AG04450 (cell line): ENCODE measurements at places on chromosomes 6 and 20.

DNA sequence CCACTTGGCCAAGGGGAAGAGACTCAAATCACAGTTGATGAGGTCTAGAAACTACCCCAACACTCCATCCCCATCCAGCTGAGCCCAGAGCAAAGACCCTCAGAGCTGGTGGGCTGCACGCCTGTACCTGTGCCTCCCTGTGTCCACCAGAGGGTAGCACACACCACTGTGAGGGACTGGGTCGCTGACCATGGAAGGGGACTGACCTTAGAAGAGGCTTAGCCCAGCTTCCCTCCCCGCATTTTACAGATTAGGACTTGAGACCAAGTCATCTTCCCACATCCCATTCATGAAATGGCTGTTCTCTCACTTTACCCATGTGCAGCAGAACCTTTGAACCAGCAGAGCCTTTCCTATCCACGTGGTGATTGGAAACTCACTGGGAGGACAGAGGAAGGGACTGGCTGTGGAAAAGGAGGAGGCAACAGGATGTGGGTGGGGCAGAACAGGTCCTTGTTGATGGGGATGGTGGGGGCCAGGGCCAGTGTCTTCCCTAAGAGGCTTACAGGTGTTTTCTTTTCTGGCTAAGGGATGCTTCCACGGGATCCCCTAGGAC lies 44.3 kb downstream of the CPXM1 start:
- DNase-seq = peak; percentile 27

- DNase-seq = peak; percentile 15
Measured at GRCh38 chr20:49534255-49534712, 33.7 kb downstream of the PTGIS start.

DNA sequence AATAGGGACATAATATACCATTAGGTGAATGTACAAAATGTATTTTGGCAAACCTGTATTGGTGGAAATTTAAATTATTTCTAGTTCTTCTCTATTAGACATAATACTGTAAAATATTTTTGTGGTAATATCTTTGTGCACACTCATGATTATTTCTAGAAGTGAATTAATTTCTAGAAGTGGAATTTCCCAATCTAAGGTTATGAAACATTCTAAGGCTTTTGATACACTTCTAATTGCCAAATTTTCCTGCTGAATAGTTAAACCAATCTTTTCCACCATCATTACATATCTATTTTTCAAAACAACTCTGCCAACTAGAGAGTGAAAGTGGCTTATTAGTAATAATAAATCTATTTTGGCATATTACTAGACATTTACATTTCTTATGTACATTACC lies 1.8 kb upstream of the CCND3 start:
- no peak for DNase-seq

GRCh38 chr6:7932625-7933024 lies 22.0 kb upstream of the TXNDC5 start:
- DNase-seq = no peak

GRCh38 chr6:166842607-166843006 lies 113.7 kb downstream of the RNASET2 start:
- DNase-seq = no peak

- no peak for DNase-seq
Measured at GRCh38 chr20:30611239-30611984, 646.1 kb upstream of the DEFB115 start.

GRCh38 chr20:48875914-48876240 lies 45.6 kb upstream of the ARFGEF2 start:
- no peak for DNase-seq

DNA sequence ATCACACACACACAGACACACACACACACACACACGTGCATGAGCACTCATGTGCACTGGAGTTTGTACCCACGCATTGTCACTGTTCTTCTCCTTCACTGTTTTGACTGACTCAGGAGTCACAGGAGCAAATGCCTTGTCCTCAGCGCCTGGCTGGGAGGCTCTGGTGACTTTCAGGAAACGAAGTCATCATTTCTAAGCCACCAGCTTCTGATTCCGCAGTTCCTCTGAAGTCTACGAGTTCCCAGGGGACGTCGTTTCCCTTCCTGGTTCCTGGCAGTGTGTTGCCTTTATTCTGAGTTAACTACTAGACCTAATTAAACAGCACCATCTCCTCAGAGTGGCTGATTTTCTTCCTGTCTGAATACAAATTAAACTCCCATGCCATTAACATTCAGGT lies 82.2 kb upstream of the PMEPA1 start:
- DNase-seq = no peak

DNA sequence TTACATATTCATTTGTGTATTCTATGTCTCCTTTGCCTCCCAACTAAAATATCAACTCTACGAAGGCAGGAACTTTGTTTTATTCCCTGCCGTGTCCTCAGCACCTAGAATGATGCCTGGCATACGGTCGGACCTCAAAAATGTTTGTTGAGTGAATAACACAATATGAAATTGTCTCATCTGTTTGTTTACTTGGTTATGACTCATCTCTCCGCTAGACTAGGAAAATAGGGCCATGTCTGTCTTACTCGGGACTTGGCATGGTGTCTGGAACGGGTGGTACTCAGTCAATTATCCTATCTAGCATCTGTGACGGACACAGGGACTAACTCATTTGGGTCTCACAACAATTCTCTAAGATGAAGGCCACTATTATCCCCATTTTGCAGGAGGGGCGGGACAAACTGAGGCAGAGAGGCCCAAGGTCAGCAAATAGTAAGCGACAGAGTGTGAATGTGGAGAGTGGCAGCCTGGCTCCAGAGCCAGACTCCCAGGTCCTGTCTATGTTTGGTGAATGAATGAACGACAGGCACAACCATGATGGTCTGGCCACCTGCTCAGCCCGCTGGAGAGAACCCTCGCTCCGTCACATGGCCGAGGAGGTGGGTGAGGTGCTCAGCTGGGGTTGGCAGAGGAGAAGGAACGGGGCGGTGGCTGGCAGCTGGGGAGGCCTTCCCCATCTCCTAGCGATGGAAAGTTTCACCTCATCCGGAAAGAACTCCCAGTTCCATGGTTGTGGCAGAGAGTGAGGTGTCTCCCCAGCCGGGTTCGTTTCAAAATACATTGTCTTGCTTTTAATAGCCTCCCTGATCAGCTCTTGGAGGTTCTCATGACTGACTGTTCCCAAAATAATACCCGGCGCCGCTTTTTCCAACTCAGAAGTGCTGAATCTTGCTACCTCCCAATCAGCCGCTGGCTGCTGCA lies 27.6 kb upstream of the NFATC2 start:
- no peak for DNase-seq

- no peak for DNase-seq
Measured at GRCh38 chr6:74785236-74785635, 420.6 kb downstream of the COL12A1 start.

DNA sequence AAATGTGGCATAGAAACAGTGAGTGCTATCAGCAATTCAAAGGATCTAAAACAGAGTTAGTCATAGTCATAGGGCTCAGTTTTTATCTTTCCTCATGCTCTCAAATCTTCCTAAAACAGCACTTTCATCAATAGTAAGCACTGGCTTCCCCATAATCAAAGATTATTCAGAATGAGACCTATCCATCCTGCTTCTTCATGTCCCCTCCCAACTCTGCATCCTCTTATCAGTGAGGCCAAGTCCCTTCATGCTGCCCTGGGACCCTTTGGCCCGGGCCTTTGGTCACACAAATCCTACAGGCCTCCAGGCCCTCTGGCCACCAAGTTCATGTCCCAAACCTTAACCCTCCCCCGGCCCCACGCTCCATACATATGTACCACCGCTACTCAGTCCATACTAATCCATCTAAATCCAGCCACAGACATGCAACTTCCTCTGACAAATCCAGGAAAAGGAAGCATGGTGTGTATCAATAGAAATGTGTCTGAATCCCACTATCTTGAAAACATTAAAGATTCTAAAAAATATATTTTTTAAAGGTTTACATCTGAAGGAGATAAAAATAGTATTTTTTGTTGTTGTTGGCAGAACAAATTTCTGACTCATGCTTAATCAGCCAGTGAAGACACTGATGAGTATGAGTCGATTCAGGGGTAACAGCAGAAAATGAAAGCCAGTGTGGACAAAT lies 143.5 kb downstream of the PDE7B start:
- DNase-seq = peak; percentile 47

DNA sequence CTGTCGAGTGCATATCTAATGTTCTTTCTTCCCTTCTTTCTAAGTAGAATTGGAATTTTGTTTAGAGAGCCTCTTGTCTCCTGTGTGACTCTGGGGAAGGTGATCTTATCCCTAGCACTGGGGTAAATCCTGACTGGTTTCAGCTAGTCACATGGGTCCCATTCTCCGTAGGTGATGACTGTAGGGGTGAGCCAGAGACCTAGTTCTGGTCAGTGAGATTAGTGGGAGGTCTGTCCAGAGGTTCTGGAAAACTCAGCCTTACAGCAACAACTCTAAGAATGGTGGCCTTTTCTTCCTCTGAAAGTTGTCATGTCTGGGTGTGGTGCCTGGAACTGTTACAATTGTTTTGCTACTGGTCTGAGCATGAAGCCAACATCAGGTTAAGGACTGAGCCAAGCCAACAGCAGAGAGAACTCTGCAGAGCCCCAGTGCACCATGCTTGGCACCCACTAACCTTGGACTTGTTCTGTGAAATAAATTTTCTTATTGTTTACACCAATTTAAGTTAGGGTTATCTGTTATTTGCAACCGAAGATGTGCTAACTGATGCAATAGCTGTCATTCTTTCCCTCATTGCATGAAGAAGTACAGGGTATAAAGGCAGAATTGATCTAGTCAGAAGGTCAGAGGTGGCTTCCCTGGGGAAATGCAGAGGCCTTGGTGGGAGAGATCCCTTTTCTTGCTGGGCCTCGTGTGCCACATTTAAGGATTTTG lies 56.8 kb upstream of the TULP4 start:
- DNase-seq = no peak

- DNase-seq = no peak
Measured at GRCh38 chr20:23967616-23967979, 21.0 kb downstream of the GGTLC1 start.

DNA sequence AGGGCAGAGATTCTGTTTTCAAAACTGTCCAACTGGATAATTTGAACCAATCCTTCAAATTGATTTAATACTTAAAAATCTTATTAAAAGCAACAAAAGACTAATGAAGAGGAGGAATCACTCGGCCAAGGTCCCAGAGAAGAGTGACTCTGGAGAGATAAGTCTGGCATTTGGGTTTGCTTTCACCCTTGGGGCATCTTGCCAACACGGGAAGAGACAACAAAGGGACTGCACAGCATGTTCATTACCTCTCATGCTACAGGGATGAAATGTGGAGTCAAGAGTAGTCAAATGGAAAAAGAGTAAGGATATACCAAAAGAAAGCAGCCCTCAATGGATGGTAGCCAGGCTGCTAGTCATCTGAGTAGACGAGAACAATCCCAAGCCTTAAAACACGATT lies 68.2 kb downstream of the KHDRBS2 start:
- DNase-seq = no peak

GRCh38 chr20:35279533-35280174 lies 1.7 kb upstream of the MMP24OS start:
- no peak for DNase-seq

DNA sequence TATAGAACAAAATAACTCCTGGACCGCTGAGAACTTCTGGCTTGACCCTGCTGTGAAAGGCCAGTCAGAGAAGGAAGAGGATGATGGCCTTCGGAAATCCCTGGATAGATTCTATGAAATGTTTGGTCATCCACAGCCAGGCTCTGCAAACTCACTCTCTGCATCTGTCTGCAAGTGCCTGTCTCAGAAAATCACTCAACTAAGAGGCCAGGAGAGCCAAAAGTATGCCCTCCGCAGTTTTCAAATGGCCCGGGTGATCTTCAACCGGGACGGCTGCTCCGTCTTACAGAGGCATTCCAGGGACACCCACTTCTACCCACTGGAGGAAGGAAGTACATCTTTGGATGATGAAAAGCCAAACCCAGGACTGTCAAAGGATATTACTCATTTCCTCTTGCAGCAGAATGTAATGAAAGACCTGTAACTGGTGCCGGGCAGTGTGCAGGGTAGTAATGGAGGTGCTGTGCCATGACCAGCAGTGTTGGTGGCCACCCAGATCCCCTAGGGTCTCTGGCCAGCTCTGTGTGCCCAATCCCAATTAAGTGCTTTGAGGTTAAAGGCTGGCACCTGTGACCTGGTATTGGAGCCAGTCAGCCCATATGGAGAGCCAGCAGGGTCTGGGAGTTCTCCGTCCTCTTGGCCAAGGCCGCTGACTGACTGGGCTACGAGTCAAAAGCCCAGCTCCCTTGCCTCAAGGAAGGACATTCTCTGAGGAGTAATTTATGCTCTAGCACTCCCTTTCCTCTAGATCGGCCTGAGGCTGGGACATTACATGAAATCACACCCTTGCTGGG lies 87.1 kb downstream of the TRMT6 start:
- no peak for DNase-seq

- DNase-seq = no peak
Measured at GRCh38 chr6:26379292-26379691, 3.6 kb upstream of the BTN2A2 start.

DNA sequence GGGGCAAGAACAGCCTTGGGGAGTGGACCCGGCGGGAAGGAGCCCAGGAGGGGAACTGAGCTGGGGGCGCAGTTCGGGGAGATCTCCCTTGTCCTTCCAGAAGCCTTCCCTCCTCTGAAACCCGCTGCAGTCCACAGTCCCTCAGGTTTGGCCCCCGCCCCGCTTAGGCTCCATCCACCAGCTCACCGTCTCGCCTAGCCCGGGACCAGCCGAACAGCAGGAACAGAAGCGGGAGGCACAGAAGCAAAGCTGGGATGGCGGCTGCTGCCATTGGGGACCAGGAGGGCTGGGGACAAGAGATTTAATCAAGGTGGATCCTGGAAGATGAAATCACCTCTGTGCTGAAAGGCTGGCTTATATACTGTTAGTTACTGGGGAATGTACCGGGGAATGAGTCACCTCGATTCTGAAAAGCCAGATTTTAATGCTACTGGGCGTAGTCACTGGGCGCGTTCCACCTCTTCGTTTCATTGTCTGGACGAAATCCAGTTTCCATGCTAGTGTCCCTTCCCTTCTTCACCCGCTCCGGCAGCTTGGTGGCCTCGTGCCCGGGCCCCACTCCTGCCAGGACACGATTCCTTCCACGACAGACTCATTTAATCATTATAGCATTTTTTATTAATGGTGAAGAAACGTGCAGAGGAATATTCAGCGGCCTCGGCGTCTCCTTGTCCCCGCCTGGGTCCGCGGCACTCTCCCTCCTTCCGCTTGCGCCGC lies at the start of gene RAET1L:
Gene RAET1L, minus strand, starts transcription at position 332 of the 717 bp plus-strand sequence. Its CDS starts 61 bp downstream, at position 271.
- no peak for DNase-seq

DNA sequence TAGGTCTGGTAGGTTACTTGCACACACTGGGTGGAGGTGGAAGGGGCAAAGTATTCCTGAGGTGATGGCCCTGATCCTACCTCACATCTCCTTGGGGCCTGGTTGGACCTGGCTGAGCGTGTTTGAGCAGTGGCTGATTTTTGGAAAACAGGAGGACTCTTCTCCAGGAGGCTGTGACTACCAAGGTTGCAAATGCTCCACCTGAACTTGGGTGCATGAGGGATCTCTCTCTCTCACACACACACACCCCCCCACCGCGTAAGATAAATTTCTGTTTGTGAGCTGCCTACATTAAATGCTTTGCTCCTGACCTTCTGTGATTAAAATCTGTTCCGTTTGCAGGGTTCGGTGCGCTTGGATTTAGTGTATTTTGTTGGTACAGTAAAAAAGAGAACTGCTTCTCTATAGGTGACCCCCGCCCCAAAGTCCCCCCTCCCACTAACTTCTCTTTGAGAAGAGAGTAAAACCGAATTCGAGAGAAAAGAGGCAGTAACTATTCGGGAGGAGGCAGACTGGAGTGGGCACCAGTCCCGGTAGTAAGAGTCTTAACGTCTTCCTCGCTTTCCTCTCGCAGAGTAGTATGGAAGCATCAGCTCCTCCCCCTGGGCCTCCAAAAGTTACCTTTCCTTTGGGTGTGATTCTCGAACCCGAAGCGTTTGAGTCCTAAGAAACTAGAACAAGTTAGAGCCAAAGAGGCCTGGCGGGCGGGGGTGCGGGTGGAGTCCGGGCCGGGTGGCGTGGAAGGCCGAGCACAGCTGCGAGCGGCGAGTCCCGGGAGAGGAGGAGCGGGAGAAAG lies 585 bp upstream of the DSE start:
- no peak for DNase-seq
